ENCODE measurements at places on chromosomes 6 and 20.

DNA sequence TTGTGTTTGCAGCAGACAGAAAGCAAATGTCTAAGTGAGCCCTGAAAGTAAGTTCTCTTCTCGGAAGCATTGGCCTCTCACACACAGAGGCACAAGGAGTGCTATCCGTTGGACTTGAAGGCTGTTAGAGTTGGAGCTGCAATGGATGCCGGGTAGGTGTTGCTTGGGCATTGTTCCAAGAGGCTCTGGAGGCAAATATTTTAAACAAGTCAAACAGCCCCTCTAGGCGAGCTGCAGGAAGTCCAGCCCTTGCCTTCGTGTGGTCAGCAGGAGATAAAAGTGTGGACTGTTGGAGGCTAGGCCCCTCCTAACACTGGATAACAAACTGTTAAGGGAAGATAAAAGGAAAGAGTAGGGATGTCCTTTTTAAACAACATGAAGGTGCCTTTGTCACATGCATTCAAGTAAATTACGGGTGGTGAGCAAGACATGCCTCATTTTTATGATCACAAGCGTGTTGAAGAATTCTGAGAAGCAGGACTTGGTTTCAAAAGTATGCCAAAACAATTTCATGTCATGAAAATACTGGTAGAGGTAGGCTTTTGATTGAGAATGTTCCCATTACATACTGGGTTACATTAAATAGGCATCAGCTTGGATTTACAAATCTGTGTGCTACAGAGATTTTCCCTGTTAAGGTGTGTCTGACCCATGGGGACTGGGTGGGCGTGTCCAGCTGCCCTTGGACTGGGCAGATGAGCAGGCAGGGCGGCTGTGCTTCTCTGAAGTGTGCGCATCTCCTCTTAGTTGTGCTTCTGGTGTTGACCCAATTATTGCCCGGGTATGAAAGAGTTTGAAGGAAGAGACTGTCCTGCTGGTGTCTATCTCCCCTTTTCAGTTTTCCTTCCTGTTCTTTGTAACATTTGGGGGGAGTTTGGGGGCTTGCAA, 57.5 kb downstream of the RREB1 start:
- DNase-seq, result no peak

GRCh38 chr6:61592238-61592637, 693.8 kb downstream of the KHDRBS2 start:
- no peak for DNase-seq

GRCh38 chr20:60107621-60108390, 149.6 kb downstream of the CDH26 start:
- DNase-seq, result no peak

DNA sequence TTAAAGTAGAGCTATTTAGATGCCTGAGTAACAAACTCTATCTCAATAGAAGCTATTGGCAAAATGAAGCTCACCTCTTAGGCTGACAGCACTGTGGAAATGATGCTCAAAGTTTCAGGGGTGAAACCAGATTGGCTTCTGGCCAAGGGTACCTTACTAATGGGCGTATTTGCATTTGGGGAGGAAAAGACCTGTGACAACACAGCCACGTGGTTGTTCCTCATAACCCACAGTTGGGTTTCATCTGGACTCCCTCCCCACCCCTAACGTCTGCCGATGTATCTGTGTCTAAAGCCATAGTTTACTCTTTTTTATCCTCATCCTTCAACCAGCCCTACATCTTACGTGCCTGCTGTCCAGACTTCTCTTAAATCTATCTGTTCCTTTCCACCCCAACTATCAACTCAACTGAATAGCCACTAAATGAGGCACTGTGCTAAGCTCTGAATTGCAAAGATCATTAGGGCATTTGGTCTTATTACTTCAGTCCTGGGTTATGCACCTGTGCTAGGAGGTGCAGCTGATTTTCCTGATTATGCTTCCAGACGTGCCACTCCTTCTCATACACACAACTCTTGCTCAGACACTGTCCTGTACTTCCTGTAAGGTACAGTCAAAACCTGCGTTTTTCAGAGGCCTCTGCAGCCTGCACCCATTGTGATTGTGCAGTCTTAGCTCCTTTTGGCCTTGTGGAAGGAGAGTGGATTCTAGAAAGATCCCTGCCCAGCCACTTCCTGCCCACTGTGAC, 80.6 kb upstream of the ARMC2 start:
- DNase-seq, result no peak

- no peak for DNase-seq
These were observed 672.9 kb downstream of the HACE1 start for GRCh38 chr6:104186831-104187230.

All from neuronal stem cell (in vitro differentiated cells).